ENCODE measurements at places on chromosomes 13 and 19.

- DNase-seq: no peak
These were observed 17.3 kb downstream of the DOT1L start for GRCh38 chr19:2180881-2181632.

DNA sequence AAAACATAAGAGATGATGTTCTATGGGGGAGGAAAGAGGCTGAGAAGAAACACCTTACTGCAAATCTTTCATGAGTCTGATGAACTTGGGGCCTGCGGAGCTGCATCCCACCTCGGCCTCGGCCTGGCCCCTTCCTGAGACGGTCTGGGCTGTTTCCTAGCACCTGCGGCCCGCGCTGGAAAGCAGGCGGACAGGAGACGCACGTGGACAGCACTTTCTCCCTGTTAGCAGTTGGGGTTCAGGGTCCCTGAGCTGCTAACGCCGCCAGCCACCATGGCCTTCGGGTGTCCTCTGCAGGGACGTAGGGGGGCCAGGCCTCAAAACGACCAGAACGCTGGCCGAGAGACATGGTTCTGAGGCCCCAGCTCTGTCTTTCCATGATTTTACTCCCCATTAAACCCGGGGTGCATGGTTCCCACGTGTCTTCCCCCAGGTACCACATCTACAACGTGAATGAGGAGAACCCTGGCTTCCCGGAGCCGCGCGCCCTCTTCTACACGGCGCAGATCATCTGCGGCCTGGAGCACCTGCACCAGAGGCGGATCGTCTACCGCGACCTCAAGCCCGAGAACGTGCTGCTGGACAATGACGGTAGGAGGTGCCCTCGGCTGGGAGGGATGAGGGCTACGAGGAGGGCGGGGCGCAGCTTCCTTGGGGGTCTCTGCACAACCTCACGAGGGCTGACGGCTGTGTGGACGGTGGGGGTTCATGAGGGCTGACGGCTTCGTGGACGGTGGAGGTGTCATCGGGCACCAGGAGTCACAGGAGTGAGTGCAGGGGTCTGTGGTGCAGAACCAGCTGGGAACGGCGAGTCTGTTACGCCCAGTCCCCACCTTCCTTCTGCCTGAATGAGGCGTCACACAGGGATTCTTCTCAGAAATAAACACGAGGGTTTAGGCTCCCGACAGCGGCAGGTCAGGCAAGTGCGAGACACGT, 4.3 kb downstream of the GRK1 start:
- DNase-seq: no peak

- no peak for DNase-seq
These were observed 36.3 kb upstream of the SLC10A2 start for GRCh38 chr13:103102482-103102881.

DNA sequence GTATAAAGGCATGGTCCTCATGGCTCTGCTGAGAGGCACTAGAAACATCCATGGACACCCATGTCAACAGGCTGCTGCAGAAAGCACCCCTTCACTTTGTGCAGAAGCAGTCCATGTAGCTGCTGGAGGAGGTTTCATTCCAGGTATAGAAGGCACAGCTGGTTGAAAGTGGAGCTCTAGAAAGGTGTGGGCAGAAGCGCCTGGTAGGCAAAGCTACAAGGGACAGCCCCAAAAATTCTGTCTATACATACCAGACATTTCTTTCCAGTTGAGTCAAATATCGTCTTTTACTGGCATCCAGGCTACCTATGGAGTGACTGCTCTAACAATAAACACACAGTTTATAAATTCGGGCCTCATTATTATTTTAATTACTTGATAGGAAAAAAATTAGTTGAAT, 129.3 kb downstream of the ENOX1 start:
- no peak for DNase-seq

DNA sequence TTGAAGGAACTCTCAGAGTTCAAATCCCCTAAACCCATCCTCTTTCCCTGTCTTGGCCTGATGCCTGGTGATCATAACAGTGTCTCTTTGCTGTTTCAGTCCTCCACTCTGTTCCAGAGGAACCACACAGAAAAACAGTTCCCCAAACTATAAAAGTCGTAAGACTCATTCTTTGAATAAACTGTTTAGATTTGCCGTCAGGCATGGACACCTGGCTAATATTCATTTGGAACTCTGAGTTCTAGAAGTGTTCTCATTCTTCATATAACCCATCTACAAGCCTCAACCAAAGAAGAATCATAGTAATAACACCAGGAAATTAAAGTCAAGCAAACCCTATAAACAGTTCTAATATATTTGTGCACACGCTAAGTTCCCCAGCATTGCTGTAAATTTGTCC, 37.7 kb upstream of the ABCC4 start:
- no peak for DNase-seq

DNA sequence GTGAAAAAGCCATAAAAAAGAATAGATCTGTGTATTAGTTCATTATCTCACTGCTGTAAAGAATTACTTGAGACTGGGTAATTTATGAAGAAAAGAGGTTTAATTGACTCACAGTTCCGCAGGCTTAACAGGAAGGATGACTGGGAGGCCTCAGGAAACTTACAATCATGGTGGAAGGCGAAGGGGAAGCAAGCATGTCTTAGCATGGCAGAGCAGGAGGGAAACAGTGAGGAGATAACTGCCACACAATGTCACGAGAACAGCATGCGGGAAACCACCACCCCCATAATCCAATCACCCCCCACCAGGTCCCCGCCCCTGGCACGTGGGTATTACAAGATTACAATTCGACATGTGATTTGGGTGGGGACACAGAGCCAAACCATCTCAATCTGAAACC, 39.1 kb upstream of the EEF1AKMT1 start:
- no peak for DNase-seq

GRCh38 chr13:113090806-113091205, 14.8 kb upstream of the F7 start:
- no peak for DNase-seq

- DNase-seq: no peak
These were observed 41.0 kb downstream of the AKAP11 start for GRCh38 chr13:42312817-42313431.

DNA sequence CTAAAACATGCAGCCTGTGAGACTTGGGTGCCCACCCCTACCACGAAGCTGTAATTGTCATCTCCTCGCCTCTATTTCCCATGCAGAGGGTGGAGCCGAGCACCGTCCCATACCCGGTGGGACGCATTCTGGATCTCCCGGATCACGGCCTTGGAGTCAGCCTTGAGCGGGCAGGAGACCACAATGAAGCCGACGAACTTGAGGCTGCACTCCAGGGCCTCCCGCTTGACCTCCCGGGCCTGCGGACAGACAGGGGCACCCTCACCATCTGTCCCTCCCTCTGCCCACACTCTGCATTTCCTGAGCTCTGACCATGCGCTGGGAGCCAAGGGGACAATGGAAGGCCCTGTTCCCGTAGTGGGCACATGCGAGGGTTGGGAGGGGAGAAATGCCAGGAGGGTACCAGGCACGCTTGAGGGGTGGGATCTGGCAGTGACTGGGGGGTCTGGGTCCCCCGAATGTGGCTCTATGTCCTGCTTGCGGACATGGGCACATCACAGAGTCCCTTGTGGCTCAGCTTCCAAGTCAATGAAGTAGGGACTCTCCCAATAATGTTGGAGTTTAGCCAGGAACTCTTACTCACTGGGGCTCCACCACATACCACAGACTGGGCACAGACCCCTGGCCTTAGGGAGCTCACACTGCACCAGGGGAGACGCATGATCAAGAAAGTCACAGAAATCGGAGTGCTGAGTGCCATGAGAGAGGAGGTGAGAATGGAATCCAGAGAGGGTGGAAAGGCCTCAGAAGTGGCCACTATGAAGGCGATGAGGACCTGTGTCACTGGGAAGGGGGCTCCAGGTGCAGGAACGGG, 9.2 kb upstream of the GMIP start:
- no peak for DNase-seq

GRCh38 chr19:58559275-58560006, 1.0 kb upstream of the UBE2M start:
- peak; percentile 35 for DNase-seq

GRCh38 chr19:843180-843835, 2.5 kb downstream of the PRTN3 start:
- DNase-seq: no peak

DNA sequence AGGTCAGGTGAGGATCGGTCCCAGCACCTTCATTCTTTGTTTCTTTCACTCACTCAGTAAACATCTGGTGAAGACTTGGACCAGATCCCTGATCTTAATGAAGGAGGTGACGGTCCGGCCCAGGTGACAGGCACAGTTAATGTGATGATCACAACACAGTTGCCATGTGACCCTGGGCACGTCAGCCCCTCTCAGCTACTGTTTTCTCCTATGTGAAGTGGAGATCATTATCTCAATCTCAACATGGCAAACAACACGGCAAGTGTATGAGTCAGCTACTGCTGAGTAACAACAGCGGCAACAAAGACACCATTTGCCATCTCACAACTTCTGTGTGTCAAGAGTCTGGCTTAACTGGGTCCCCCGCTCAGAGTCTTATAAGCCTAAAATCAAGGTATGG, 74.6 kb downstream of the GNG7 start:
- DNase-seq: no peak

Measured in activated T-cell treated with anti-CD3 and anti-CD28 coated beads for 4 hours (primary cell).